LHCN-M2 (cell line): ENCODE measurements at places on chromosomes 11 and 22. TPM values are rescaled to one million over a fixed set of nuclear protein-coding genes. Genes with fewer than 3 reads are reported as not detected.

DNA sequence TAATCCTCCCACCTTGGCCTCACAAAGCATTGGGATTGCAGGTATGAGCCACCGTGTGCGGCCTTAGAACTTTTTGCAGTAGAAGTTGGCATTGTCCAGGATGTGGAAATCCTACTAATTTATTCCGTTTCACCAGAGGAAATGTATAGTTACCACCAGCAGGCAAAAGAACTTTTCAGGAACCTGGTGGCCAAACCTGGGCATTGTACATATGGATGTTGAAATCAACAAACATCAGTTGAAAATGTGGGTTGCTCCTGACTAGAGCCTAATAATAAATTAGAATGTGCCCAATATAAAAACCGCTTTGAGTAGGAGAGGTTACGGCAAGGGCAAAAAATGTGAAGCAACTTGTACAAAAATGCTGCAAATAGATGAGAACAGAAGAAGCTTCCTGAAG, 40.7 kb upstream of the XBP1 start:
- DNase-seq: no peak

The SUSD2 gene
- 0.23 and 0.26 TPM in 2 replicates for total RNA-seq

GRCh38 chr11:74055938-74056337, 47.1 kb upstream of the UCP3 start:
- DNase-seq: peak; percentile 79

The PAK1 gene
- total RNA-seq: 88.2 and 91.5 TPM in 2 replicates
